ENCODE measurements at places on chromosomes 6 and 20. TPM values are rescaled to one million over a fixed set of nuclear protein-coding genes. Genes with fewer than 3 reads are reported as not detected.

Gene SLC22A2
- total RNA-seq: not detected

Gene PPP1R16B
- 0.21 TPM for total RNA-seq

Gene SCRT2
- not detected for total RNA-seq

Gene REM1
- not detected for total RNA-seq

Gene NPEPL1
- total RNA-seq: 21.6 TPM
